ENCODE measurements at places on chromosomes 1 and 21. TPM values are rescaled to one million over a fixed set of nuclear protein-coding genes. Genes with fewer than 3 reads are reported as not detected.

DNA sequence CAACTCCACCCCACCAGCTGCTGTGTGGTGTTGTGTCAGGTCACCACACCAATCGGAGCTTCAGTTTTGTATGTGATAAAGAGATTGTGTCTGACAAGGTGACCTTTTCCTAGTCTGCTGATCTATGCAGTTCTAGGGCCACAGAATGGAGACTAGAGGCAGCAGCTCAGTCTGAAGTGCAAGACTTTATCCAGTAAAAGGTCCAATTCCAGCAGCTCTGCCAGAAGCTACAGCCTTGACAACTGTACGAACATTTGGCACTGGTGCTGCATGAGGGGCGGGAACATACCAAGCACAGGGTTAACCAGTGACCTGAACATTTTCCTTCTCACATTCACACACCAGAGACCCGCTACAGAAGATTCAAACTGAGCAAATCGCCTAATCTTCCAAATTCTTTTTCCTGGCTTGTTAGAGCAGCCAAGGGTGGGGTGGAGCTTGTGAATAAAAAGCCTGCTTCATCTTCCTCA lies 9.3 kb downstream of the FMO1 start:
- no peak for DNase-seq

Gene SLC35F3
- not detected for total RNA-seq

DNA sequence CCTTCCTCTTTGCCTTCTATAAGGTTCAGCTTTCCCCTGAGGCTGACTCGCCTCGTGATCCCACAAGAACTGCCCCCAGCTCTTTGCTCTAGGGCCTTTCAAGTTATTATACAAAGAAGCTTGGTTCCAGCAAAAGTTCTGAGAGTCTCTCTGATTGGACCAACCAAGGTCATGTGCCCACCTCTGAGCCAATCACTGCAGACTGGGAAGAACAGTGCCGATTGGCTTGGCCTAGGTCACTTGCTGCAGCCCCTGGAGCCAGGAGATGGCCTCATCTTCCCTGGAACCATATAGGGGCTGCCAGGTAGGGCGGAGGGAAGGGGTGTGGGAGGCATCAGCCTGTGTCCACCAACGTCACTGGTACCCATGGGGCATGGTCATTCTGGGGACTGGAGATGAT lies 22.8 kb downstream of the TAS1R2 start:
- DNase-seq, result no peak

GRCh38 chr21:43916691-43917514 lies 51.9 kb downstream of the AGPAT3 start:
- DNase-seq, result no peak

Gene DDR2
- total RNA-seq, result 69.9 TPM

Gene MACF1
- total RNA-seq, result 278 TPM

GRCh38 chr1:63032171-63032570 lies 248.2 kb downstream of the ATG4C start:
- no peak for DNase-seq

DNA sequence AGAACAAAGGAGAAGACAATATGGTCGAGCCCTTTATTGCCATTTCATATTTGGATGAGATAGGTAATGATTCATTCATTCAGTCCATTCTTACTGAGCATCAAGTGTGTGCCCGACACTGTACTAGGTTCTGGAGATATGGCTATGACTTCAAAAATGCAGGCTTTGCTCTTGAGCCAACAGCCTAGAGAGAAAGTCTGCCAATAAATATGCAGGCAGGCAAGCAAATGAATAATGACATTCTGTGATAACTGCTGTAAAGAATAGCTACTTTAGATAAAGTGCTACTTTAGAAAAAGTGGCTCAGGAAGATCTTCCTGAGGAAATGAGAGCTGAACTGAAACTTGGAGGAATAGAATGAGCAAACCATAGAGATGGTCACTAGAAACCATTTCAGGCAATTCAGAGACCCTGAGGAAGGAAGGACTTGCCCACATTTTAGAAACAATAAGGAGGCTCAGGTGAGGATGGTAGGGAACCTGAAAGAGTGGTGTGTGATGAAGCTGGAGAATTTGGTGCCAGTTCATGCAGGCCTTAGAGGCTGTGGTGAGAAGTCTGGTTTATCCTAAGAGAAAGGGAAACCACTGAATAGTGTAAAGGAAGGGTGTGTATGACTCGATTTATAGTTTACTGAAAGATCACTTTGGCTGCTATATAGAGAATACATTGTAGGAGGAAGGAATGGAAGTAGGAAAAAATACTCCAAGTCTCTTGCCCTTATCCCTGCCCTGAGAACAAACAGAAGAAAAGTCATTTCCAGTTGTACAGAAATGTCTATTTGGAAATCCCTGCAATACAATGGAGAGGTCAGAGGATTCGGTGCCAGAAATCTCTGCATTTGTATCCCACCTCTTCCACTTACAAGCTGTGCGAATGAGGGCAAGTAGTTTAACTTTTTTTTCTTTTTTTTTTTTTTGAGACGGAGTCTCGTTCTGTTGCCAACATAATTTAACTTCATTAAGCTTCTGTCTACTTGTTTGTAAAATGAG lies 167.9 kb downstream of the VPS13D start:
- no peak for DNase-seq

DNA sequence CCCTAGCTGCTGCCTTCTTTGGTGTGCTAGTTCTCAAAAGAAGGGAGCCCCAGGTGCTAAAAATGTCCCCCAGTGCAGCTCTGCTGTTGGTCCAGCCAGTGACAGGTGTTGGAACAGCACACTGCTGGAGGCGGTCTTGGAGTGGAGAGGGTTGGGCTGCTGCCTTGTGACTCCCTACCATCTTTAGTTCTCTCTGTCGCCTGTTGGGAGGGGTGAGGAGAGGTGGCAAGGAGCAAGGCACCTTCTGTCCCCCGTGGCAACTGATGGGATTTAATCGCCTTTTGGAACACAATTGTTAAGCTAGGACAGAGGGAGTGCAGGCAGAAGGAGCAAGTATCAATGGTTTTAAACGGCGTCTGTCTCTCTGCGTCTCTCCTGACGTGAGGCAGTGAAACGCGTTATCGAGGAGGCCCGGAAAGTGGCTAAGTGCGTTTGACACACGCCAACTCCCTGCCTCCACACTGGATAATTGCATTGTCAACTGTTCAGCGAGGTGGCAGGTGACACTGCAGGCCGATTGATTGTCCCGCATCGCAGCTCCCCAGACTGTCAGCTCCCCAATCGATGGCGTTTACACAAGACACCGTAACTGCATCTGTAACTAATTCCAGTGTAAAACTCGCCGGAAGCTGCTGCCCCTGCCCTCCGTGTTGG lies 34.0 kb downstream of the TMEM53 start:
- DNase-seq, result no peak

DNA sequence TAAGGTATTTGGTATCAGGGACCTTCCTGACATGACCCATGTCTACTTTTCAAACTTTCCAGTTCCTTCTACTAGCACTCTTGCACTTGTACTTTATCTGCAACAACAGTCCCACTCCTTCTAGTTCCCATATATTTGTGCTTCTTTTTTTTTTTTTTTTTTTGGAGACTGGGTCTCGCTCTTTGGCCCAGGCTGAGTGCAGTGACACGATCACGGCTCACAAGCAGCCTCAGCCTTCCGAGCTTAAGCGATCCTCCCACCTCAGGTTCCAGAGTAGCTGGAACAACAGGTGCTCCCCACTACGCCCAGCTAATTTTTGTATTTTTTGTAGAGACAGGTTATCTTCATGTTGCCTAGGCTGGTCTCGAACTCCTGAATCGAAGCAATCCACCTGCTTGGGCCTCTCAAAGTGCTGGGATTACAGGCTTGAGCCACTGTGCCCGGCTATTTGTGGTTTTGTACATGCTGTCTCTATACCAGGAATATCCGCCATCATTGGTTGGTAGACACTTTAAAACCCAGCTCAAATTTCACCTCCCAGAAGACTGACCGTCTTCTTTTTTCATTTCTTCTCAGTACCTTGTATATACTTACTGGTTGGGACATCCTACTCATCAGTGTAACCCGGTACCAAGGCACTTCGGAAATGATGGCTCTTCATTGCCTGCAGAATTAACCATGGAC lies 1.1 kb downstream of the ZMYM1 start:
- DNase-seq, result no peak

- no peak for DNase-seq
Observed at GRCh38 chr1:16677552-16678431, 11.0 kb upstream of the RNU1-3 start.

- no peak for DNase-seq
Observed at GRCh38 chr1:53686965-53687267, 52.0 kb downstream of the GLIS1 start.

GRCh38 chr1:6353619-6353954 lies 40.0 kb downstream of the ACOT7 start:
- DNase-seq, result no peak

GRCh38 chr1:240956020-240956419 lies 344.1 kb upstream of the GREM2 start:
- no peak for DNase-seq

DNA sequence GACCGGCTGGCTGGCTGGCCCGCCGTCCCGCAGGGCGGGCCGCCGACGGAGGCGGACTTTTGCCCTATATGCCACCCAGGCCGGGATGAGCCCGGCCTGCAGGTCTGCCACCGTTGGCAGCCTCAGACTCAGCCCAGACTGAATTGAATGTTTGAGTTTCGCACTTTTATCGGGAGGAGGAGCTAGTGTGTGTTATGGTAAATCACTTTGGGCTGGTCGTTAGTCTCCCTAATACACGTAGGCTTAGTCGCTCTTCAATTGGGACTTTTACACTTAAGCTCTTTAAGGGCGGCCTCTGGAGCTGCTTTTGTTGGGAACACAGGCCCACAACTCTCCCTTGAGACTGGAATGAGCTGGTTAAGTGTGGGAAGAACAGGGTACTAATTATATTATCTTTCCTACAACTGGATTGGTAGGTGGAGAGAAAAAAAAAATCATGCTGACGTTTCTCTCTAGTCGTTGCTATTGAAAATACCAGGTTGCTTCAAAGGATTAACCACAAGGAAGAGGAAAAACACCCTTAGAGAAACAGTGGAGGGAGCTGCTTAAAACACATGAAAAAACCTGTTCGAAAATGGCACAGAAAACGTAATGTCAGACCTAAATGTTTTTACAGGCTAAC lies 1.4 kb upstream of the IRF2BP2 start:
- no peak for DNase-seq

GRCh38 chr1:102182603-102183260 lies 186.0 kb upstream of the OLFM3 start:
- DNase-seq, result no peak

GRCh38 chr1:65003316-65003664 lies 36.9 kb upstream of the JAK1 start:
- DNase-seq, result no peak

- DNase-seq, result no peak
Observed at GRCh38 chr1:214971071-214971470, 111.5 kb upstream of the KCNK2 start.

DNA sequence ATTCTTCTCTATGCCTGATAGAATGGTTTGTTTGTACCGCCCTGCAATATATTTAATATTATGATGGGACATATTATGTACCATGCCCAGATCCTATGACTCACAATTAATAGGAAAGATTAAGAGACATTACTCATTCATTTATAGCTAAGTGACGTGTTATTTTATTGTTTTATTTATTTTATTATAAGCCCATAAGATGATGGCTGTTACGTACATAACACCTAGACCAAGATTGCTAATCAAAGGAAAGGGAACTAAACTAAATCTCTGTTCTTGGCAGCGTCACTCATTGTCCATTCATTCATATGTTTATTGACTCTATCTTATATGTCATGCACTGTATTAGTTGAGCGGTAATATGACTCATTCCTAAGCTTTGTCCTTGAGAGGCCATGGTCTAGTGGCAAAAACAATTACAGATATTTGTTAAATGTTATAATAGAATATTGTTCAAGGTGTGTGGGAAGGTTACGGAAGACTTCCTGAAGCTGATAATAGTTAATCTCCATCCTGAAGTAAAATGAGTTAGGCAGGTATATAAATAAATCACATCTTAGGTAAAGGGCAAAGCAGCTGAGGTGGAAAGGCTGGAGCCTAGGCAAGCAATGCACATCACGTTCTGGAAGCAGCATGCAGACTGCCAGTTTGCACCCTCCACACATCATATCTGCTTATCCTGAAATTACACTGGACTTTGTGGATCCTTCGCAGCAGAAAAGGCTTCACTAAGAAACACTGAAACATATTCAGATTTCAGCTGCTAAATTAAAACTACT lies 16.6 kb upstream of the CD55 start:
- DNase-seq, result no peak

DNA sequence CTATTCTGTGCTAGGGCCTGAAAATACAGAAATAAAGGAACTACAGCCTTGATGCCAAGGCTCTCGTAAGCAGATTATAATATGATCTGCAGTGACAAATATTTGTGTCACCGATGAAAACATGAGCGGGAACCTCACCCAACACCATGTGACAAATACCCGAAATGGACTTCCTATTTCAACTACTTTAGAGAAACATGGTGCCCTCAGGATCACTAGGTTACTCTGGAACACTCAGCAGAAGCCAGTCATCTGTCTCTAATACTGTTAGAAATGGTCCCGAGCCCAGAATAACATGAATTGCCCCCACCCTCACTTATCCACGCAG lies 463 bp upstream of the VAMP3 start:
- no peak for DNase-seq

DNA sequence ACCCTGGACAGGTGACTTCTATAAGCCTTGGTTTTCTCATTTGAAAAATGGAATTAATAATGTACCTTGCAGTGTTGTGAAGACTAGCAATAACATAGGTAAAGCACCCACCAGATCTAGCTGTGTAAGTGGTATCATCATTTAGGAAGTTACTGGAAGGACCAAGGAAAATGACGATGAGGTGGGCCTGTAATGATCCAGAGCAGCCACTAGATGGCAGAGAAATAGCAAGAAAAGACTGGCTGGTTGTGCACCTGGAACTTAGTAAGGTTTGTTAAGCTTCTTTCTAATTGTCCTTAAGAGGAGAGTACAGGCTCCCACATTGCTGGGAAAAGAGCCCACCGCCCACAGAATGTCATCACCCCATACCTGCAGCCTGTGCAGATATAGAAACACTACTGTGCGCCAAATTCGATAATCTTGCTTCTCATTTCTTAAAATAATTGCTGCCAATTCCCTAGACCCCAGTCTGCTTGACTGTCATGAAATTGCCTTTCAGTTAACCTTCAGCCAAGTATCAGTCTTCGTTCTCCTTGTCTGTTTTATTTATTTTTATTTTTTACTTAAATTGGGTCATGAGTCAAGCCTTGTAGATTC lies 37.2 kb downstream of the WNT4 start:
- DNase-seq, result no peak

Gene ZNF695
- total RNA-seq, result 0.08 TPM

DNA sequence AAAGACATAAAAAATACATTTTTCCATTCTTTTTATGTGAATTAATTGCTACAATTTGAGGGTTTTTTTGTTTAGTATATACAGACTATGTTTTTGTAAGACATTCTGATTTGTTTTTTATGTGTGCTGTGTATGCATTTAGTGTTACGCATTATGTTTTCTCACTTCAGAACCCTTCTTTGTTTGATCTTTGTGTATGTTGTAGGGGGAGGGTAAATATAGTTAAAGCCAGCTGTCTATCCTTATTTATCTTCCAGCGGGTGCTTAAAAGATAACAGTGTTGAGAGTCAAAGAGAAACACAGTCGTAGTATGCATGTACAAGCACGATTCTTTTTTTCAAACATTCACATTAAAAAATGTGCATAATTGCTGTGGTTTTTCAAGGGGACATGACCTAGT lies 97.5 kb upstream of the KIAA1614 start:
- no peak for DNase-seq

- no peak for DNase-seq
Observed at GRCh38 chr1:186497651-186498050, 36.7 kb upstream of the PDC start.

GRCh38 chr1:40798366-40799281 lies 15.0 kb downstream of the KCNQ4 start:
- DNase-seq, result no peak
